ENCODE measurements at places on chromosomes 1 and 21.

DNA sequence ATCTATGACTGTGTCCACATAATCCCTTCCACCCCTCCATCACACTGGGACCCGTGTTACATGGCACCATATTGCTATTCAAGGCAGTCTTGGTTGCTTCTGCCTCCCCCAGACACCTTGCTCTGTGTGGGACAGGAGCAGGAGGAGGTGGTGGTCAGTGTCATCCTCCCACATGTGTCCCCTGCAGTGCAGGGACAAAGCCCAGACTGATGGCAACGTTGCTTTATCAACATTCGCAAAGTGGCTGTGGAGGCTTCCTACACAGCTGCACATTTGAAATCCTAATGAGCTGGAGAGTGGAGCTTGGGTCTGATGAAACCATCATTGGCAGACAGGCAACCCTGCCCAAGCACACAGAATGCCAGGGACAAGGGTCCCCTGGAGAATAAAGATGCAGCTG, 26.2 kb downstream of the TRIM67 start:
- no peak for DNase-seq

- no peak for DNase-seq
Measured at GRCh38 chr1:24102961-24103360, 9.0 kb downstream of the MYOM3 start.

GRCh38 chr1:118481126-118481525, 296.1 kb upstream of the SPAG17 start:
- DNase-seq = no peak

GRCh38 chr1:217985641-217986040, 299.5 kb upstream of the RRP15 start:
- DNase-seq = no peak

DNA sequence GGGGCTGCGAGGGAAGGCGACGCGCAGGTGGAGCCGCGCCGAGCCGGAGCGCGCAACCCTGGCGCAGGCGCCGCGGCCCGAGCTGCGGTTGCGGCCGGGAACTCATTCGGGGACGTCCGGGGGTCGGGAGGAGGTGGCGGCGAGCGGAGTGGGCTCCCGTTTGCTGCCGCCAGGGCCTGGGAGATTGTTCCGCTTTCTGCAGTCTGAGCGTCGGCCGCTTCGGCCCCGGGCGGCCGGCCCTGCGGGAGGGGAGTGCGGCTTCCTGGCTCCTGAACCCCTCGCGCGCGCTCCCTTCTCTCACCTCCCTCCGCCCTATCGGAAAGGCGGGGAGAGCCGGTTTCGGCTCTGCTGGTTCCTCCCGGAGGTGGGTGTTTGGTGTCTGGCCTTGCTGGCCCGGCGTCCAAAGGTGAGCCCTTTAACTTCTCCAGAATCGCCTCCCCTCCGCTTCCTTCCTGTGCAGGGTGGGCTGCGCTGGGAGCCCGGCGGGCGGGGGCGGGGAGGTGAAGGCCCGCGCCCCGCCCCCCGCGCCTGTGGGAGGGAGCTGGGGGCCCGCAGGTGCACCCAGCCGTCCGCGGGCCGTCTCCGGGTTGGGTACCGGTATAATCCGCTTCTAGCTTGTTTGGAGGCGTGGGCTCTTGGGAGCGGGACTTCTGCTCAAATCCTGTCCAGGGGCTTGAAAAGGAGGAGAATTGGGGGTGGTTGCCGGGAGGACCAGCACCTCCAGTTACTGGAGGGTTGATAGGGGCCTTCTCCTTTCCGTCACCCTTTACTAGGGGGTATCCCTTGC, 683 bp downstream of the LRRC8D start:
- DNase-seq = peak; percentile 60

GRCh38 chr1:56363007-56363770, 216.2 kb downstream of the PLPP3 start:
- DNase-seq = no peak

- no peak for DNase-seq
Measured at GRCh38 chr21:37874904-37875780, 41.1 kb downstream of the KCNJ6 start.

DNA sequence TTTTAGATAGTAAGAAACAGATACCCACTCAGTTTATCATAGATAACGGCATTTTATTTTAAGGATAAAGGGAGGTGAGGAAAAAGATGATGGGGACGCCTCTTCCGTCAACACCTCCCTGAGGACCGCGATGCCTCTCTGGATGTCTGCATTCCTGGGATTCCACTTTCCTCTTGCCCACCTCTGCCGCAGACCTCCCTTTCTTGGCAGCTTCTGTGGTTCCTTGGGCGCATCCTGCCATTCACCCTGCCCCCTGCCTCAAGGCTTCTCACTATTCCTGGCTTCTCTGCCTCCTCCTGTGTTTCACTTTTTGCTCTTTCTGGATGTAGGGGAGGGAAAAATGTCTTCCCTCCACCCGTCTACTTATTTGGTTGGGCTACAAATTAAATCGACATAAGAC, 19.9 kb downstream of the HUNK start:
- DNase-seq = no peak

DNA sequence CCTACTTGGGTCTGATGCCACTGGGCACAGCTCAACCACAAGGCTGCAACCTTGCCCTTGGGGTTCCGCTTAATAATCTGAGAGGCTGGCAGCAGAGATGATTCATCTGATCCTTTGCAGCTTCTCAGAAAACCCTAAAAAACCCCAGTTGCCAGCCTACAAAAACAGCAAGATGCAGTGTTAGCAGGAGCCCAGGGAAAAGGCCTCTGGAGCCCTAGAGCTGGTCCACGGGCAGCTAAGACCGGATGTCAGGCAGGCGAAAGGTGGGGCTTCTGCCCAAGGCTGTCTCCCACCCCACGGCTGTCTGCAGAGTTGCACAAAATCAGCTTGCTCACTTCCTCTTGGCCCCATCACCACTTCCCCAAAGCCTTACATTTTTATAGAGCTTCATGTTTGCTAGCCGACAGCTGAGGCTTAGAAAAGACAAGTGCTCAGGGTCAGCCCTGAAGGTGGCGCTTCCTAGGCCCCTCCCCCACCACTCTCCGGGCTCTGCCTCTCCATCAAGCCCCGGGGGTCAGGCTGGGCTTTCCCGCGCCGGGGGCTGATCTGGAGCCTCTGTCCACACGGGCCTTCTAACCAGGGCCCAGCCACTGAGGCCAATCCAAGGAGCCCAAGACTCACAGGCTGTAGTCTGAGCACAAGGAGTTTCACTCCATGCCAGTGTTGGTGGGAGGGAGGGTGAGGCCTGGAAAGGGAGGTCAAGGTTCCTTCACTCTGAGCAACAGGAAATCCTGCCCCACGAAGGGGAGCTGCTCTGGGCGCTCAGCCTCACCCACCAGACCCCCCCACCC, 4.2 kb upstream of the ADORA3 start:
- peak; percentile 86 for DNase-seq

GRCh38 chr1:8985915-8986813, 40.1 kb downstream of the SLC2A7 start:
- DNase-seq = peak; percentile 97

GRCh38 chr1:230010603-230011332, 56.3 kb upstream of the GALNT2 start:
- no peak for DNase-seq

DNA sequence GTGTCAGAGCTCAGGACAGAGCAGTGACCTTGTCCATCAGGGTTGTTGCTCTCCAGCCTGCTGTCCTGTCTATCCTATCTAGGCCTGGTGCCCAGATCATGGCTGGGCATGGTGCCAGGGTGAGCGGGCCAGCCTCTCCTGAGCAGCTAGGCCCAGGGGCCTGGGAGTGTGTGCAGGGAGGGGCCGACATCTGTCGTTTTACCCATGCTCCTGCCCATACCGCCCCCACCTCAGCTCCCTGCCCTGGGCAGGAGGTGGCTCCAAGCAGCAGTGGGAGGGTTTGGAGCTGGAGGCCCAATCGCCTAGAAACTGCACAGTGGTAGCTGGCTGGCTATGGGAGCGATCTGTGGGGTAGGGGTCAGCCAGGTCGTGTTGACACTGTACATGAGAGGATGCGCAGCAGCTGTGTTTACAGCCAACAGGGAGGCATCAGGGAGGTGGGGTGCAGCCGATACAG, 6.5 kb downstream of the INSRR start:
- no peak for DNase-seq

DNA sequence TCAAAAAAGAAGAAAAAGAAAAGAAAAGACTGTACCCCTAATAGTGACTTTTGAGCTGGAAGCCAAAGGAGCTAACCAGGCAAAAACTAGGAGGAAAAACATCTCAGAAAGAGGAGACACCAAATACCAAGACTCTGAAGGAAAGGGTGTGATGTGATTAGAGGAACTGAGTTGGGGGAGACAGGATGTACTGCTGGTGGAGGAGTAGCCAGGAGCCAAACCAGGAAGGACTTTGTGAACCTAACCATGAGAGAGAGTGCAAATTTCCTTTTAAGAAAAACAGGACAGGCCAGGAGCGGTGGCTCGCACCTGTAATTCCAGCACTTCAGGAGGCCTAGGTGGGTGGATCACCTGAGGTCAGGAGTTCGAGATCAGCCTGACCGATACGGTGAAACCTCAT, 4.1 kb upstream of the RBP7 start:
- DNase-seq = no peak

GRCh38 chr1:37473431-37474045, 842 bp upstream of the ZC3H12A start:
- DNase-seq = peak; percentile 42

DNA sequence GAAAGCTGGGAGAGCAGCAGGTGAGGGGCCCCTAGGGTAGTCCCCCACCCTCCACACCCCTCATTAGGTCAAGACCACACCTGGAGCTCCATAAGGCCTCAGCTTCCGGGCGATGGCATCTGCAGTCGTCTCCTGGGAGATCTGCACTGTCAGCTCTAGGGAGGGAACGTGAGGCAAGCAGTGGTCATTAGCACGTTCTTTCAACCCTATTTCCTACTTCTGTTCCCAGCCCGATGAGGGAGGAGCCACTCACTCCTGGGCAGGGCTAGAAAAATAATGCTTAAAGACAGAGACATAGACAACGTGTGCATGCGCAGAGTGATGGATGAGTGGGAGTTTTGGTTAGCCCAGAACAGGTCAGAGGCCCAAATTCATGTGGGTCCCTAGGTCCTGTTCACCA, 9.7 kb downstream of the KDF1 start:
- no peak for DNase-seq

DNA sequence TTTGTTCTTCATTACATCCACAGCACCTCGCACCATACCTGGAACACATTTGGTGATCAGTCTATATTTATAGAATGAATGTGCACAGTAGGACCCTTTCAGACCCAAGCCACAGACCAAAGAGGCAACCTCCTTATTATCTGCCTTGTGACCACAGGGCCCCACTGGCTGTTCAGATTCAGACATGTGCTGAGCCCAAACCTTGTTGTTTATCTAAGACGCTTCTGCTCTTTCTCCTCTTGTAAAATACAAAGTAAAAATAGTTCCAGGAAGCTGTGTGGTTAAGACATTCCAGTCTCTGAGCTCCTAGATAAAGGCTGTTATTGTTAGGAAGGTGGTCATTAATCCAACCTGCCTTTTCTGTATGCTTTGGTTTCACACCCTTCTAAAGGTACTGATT, 3.6 kb upstream of the SCMH1 start:
- DNase-seq = no peak

- no peak for DNase-seq
Measured at GRCh38 chr1:82836213-82836972, 1035.7 kb downstream of the ADGRL2 start.

DNA sequence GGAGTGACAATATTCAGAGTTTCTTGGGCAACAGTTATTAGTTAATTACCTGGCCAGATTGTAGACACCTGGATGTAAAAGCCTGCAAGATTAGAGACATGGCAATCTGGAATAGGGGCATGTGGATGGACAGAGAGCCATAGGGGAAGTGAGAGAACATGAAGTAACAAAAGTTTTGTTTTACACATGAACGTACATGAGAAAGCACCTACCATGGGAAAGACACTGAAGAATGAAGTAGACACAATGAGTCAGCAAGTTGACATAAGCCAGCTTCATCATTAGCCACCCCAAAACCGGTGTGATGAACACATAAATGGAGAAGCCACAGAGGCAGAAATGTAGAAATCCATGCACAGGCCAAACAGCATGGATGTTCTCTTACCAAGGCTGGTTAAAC, 462.1 kb upstream of the C1orf87 start:
- no peak for DNase-seq
